Naive thymus-derived CD8-positive, alpha-beta T cell (primary cell): ENCODE measurements at places on chromosomes 3 and 15. TPM values are rescaled to one million over a fixed set of nuclear protein-coding genes. Genes with fewer than 3 reads are reported as not detected.

Gene CADPS
- not detected for total RNA-seq

Gene TAGLN3
- not detected for total RNA-seq

Gene RPUSD3
- 44.0 TPM for total RNA-seq

Gene INSYN1
- total RNA-seq, result not detected

Gene TEX55
- total RNA-seq, result not detected

Gene LTF
- not detected for total RNA-seq

Gene MESP2
- not detected for total RNA-seq

Gene CSPG5
- 0.33 TPM for total RNA-seq

Gene GPR87
- not detected for total RNA-seq

Gene DISP2
- 0.31 TPM for total RNA-seq

Gene CACNA2D2
- 4.9 TPM for total RNA-seq

Gene FYTTD1
- 66.4 TPM for total RNA-seq

Gene OCA2
- not detected for total RNA-seq

Gene KCNAB1
- total RNA-seq, result 0.23 TPM

Gene SEMA5B
- 0.47 TPM for total RNA-seq

Gene POLQ
- total RNA-seq, result 0.36 TPM

Gene SLC28A1
- total RNA-seq, result not detected

Gene PLXNA1
- total RNA-seq, result 13.9 TPM

Gene CKMT1A
- not detected for total RNA-seq

Gene GABRB3
- not detected for total RNA-seq

Gene AQP9
- not detected for total RNA-seq

Gene CCDC51
- 4.6 TPM for total RNA-seq

Gene GP9
- total RNA-seq, result not detected

Gene WDR93
- 0.19 TPM for total RNA-seq

Gene GP5
- total RNA-seq, result 12.2 TPM
